ENCODE measurements at places on chromosomes 12 and 14.

GRCh38 chr12:26713885-26714383 is 119.1 kb downstream of the ITPR2 start:
- DNase-seq, result no peak

GRCh38 chr12:27732281-27732680 is 21.6 kb downstream of the MRPS35 start:
- no peak for DNase-seq

GRCh38 chr12:60194678-60195077 is 598.8 kb downstream of the SLC16A7 start:
- no peak for DNase-seq

DNA sequence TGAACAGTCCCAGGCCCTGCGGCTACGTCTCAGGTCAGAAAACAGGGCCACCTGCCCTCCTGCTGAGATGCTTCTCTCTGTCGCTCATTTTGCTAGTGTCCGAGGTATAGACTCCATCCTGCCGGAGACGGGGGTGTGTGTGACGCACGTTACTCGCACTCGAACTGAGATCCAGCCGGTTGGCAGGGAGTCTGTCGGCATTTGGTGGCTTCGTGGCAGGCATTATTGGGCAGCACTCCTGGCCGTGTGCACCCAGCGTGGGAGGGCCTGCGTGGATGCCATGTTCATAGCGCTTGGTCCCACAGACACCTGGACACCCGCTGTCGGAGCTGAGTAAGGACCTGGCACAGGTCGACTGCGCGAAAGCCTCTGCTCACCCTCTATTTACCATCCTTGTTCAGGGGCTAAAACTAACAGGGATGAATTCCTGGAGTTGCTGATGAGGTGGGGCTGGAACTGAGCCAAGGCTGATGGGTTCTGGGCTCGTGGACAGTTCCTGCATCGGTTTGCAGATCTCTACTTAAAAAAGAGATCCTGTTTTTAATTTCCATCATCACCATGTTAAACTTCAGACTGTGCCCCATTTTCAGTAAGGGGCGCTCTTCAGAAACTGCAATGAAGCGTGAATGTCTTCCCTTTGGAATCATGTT is 28.6 kb downstream of the AACS start:
- no peak for DNase-seq

- DNase-seq, result no peak
These were observed 17.4 kb upstream of the EIF4B start for GRCh38 chr12:52988898-52989297.

DNA sequence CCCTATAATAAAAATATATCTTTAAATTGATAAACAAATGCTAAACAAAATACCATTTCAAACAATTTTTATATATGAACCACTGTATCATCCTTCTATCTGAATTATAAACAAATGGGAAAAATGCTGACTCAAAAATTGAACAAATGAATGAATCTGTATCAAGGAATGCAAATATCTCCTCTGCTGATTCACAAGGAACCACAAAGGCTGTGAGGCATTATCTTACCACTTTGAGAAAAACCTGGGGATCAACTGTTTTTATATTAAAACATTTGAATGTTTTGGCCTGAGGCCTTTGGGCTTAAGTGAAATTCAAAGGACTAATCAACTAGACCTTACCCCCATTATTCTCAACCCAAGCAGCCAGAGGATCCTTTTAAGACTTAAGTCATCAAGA is 86.3 kb downstream of the EML5 start:
- no peak for DNase-seq

DNA sequence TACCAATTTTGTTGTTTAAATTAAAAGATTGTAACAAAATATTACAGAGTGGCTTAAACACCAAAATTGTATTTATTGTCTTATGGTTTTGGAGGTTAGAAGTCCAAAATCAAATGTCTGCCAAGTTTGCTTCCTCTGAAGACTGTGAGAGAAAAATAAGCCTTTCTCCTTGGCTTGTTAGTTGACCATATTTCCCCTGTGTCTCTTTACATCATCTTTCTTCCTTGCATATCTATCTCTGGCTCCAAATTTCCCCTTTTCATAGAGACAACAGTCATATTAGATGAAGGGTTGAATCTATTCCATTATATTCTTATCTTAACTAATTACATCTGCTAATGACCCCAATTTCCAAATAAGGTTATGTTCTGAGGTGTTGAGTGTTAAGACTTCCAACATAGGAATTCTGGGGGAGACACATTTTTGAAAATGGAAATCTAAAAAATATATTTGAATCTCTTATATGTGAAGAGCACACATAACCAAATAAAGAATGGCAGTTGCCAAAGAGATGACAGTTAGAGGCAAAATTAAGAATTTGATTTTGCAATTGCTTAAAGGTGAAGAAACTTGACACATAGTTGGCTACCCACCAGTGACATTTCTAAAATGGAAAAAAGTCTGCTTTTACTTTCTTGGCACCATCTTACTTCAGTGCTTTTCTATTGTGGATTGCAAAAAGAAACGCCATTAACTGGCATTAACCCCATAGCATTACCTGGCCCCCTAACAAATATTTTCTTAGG is 407.2 kb downstream of the FSCB start:
- DNase-seq, result no peak

DNA sequence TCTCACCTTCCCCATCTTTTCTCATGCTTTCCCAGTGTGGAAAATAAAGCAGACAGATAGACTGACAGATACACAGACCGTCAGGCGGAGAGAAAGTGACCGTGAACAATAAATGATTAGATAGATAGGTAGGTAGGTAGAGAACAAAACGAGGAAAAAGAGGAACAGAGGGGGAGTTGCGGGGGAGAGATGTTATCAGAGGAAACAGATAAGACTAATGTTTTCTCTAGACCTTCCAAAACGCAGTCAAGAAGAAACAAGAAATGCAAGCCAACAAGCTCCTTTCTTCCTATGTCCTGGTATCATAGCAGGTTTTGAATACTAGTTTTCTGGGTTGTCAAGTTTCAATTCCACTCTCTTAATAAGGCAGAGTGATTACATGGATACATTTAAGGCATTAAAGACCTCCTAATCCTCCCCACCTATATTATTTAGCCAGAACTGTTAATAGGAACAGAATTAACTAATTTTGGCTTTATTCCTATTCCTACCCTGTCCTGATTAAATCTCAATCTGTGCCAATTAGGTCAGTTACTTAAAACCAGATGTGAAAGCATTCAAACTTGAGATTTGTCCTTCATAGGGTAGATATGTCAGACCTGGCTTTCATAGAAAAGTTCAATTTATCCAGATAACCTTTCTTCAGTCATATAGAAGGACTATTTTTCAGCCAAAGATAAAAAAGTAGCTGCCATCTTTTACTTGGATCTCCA is 89.0 kb upstream of the PTPRR start:
- DNase-seq, result no peak

- DNase-seq, result no peak
These were observed 19.9 kb upstream of the MDM1 start for GRCh38 chr12:68352067-68352466.

- no peak for DNase-seq
These were observed 2.2 kb downstream of the SSTR1 start for GRCh38 chr14:38209572-38210557.

GRCh38 chr12:11749943-11750690 is 100.6 kb downstream of the ETV6 start:
- no peak for DNase-seq

- no peak for DNase-seq
These were observed 278.1 kb upstream of the FAR2 start for GRCh38 chr12:28870839-28871440.
